Right ventricle myocardium superior (tissue), 1 donor: ENCODE measurements at places on chromosomes 5 and 9.
A peak's percentile ranks its signal among the peaks of the same experiment; 100 is the strongest.

GRCh38 chr9:83410701-83411100 is 127.5 kb downstream of the FRMD3 start:
- DNase-seq: no peak

DNA sequence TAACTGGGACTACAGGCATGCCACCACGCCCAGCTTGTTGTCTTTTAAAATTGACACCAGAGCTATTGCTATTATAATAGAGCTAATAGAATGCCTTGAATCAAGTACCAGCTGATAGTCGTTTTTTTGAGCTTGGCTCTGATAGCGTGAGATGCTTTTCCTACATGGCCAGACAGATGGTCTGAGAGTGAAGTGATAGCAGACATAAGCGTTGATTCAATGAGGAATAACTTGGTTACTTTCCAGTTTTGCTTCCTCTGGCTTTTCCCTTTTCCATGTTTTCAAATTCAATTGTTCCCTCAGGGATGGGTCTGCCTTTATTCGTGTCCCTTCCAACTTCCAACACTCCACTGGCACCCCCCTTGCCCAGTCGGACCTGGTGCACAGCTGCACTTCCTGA is 15.4 kb downstream of the AGXT2 start:
- no peak for DNase-seq

- DNase-seq: no peak
Measured at GRCh38 chr5:160289721-160290120, 22.6 kb downstream of the CCNJL start.

DNA sequence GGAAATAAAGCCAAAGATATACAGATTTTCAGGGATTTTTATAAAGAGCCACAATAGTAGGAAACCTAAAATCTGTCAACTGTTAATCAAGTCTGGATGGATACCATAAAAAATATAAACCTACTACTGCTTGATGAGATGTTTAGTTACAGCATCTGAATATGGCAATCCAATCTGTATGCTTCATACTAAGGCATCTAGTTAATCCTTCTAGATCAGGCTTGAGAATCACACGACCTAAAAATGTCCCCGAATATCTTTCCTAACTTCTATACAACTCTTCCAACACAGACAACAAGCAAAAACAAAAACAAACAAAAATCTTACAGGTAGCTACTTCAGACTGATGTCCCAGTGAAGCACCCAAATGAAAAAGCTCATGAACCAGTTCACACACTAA is 29.8 kb downstream of the SSBP2 start:
- no peak for DNase-seq

- DNase-seq: no peak
Measured at GRCh38 chr9:32503008-32503407, 23.0 kb downstream of the RIGI start.

DNA sequence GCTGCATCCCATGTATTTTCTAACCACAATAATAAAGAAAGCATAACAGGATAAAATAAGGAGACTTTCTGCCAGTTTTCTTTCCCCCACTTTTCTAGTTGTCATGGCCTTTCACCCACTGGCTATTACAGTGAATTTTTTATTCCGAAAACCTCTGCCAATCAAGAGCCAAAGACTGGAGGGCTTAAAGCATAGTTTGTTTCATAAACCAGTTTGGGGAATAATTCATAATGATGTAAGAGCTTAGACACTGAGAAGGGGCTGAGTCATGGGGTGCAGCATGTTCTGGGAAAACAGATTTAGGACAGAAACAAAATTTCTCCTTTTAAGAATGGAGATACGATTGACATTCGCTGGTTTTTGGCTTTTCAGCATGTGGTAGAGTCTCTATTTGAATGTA is 4.4 kb upstream of the GLIPR2 start:
- no peak for DNase-seq

GRCh38 chr9:37740128-37740527 is 13.5 kb upstream of the TRMT10B start:
- DNase-seq: no peak

DNA sequence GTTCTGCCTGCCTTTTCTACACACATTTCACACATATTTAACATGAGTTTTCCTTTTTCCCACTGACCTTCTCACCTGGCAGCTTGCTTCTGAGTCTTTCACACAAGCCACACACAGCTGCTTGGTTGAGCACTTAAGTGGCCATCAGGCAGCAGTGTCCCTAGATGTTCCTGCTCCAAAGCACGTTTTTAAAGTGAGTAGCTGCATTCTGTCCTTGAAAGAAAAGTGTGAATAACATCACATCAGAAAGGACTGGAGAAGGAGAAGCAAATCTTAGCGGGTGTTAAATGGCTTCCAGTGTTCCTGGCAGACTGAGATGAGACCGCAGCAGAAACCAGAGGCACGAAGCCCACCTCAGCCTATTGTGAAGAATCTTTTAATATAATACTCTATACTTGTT is 209.2 kb upstream of the IRX4 start:
- no peak for DNase-seq

DNA sequence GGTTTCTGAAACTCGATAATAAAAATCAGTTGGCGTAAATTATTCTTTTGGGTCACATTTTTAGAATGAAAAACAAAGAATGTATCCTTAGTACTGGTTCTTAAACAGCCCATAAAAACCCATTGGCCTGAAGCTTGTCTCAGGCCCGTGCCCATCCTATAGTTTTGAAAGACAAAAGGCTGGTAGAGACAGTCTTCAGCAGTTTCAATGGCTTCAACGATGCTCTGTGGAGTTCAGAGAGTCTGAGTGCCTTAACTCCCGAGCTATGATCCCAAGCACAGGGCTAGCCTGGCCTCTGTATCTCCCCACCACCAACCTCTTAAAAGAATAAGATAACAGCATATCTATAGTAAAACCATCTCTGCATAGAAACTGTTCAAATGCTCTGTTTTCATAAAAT is 595.0 kb downstream of the CDH12 start:
- DNase-seq: no peak

- DNase-seq: no peak
Measured at GRCh38 chr5:24765219-24765618, 120.4 kb upstream of the CDH10 start.

GRCh38 chr5:167244583-167244982 is 1046.9 kb upstream of the WWC1 start:
- no peak for DNase-seq

DNA sequence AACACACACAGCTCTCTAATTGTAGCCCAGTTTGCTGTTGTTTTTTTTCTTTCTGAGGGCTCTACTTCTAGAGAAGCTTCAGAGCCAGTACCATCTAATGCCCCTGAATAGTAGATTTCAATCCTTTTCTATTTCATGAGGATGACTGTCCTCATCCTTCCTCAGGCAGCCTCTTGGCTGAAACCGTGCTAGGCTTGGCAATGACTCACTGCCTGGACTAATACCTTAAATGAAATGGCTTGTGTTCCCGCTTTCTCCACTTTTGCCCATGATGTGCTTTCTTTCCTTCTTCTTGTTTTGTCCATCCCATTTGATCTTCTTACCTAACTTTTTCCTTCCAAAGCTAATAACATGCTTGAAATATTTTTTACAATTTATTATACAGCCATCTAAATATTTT is 80.1 kb downstream of the ITGA1 start:
- no peak for DNase-seq

DNA sequence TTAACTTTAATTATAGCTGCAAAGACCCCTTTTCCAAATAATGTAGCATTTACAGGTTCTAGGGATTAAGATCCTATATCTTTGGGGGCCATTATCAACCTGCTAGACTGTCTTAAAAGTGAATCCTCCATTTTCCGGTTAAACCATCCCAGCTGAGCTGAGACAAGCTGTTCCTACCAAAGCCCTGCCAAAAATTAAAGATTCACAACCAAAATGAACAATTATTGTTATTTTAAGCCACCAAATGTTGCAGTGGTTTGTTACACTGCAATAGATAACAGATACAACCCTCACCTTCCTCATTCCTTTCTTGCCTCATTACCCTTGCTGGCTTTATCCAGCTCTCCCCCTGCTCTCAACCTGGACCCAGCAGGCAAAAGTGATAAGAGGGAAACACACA is 343.4 kb downstream of the CDK5RAP2 start:
- DNase-seq: no peak

- DNase-seq: no peak
Measured at GRCh38 chr5:53219174-53219573, 109.6 kb upstream of the MOCS2 start.

DNA sequence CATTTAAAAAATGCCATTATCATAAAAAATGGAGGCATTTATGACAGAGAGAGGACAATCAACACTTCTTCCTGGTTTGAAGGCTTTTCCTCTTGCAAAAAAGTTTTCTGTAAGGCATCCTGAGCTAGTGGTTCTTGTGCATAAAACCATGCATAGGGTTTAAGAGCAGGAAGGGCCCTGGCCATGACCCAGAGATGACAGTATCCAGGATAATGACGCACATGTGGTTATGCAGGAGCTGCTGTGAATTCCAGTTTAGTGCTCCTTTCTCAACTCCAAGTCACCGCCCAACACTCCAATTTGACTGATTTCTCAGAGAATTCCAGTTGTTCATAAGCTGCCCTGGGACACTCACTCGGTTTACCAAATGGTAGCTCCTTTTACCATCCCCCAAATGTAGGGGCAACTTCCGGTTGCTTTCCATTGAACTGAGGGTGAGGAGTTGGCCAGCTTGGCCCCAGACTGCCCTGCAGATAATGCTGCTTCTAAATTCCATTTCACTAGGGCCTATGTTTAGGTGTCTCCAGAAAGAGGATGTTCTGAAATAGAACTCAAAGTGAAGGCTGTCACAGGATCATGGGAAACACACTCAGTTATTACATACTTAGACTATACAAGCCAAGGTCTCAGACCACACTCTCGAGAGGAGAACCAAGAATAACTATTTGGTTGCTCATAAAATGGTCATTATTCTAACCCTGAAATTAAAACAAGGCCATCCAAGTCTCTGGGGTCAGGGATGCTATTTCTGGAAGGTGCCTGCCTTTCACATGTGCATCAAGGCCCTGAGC is 179.1 kb downstream of the SLIT3 start:
- no peak for DNase-seq

GRCh38 chr5:1840741-1841521 is 39.7 kb downstream of the NDUFS6 start:
- peak; percentile 77 for DNase-seq

GRCh38 chr9:37958154-37958553 is 54.2 kb upstream of the SLC25A51 start:
- DNase-seq: no peak

- DNase-seq: peak; percentile 85
Measured at GRCh38 chr5:172658961-172659501, 18.0 kb downstream of the NEURL1B start.

DNA sequence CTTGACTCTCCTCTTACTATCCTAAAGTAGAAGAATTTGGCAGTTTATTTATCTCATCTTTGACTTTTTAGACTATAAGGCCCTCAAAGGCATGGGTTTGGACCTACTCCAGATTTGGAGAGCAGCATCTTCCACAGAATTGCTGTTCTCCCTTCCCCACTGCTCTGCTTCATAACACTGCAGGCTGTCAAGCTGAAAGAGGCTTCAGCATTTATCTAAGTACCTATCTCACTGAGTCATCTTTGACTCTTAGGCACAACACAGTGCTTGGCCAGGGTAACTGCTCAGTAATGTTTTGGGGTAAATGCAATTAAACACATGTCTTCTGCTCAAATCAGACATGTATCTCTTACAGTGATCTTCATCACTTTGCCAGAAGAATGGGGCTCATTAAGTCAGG is 60.6 kb downstream of the GRIN3A start:
- DNase-seq: no peak

DNA sequence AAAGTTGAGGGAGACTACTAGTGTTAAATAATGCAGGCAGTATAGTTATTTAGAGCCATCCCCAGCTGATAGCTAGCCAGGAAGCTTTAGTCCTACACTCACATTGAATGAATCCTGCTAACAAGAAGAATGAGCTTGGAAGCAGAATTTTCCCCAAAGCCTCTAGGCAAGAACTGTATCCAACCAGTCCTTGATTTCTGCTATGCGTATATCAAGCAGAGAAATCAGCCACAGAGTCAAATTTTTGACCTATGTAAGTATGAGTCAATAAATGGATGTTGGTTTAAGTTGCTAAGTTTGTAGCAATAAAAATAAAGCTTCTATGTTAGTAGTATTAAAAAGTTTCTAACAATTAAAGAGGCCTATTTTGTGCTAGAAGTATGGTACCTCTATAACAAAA is 672.1 kb upstream of the CHD1 start:
- no peak for DNase-seq

DNA sequence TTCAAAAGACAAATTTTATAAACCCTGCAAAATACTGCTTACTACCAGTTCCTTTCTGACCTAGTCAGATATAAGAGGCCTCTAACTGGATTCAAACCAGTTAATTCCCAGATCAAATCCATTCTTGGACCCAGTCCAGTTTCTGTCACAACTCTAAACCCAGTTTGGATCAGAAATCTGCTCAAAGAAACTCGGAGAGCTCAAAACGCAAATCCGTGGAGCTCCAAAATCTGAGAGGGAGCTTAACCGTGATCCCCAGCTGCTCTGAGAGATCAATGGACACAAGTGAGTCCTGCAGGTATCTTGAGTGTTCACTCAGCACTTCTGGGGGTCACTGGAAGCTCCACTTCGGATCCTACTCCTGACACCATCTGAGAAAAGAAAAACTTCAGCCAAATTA is 348.1 kb upstream of the PTGER4 start:
- no peak for DNase-seq

- no peak for DNase-seq
Measured at GRCh38 chr5:38569180-38569579, 12.7 kb upstream of the LIFR start.

DNA sequence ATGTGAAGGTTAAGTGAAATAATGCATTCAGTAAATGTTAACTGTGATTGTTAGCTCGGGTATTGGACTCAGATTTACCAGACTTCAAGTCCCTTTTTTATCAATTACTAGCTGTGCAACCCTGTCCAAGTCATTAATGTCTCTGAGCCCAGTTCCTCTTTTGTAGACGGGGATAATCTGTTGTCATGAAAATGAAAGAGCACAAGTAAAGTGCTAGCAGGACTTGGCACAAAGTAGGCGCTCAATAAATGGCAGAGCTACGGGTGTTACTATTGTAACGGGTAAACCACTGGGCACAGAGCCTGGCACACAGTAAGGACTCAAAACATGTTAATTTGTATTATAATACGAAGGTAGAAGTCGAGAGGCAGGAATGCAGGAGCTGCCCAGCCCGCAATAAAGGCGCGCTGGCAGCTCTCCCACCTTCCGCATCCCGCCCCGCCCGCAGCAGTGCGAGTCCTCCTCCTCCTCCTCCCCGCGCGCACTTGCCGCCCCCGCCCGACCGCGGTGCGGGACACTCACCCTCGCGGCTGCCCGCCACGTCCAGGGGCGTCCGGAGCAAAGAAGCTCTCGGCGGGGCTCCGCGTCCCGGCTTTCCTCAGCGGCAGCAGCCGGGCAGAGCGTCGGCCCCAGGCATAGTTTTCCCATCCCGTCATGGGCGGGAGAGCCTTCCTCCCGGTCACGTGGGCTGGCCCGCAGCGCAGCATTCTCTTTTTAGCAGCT is at the start of gene C1QTNF2:
Gene C1QTNF2, minus strand, starts transcription at position 637 of the 723 bp plus-strand sequence. CDS start 15,615 bp downstream, outside the sequence.
- DNase-seq: peak; percentile 76

DNA sequence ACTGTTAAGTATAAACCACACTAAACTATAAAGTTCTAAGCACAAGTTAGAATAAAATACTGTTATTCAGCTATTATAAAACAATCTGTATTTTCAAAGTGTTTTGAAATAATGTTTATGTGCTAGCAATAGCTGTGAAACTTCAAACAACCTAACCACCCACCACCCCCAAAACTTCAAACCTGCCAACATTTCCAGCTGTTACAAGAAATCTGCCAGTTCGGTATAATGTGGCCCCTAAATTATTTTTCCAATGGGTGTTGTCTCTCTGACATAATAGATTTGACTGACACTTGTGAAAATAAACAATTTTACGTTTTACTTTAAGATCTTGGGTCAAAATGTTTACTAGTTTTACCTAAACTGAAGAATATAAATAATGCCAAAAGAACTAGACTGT is 24.7 kb downstream of the MAPKAP1 start:
- DNase-seq: no peak
